Activated CD4-positive, alpha-beta T cell treated with anti-CD3 and anti-CD28 coated beads for 24 hours (primary cell): ENCODE measurements at places on chromosomes 2 and 18.

GRCh38 chr2:240593703-240594451 lies 7.3 kb downstream of the CAPN10 start:
- DNase-seq = no peak

DNA sequence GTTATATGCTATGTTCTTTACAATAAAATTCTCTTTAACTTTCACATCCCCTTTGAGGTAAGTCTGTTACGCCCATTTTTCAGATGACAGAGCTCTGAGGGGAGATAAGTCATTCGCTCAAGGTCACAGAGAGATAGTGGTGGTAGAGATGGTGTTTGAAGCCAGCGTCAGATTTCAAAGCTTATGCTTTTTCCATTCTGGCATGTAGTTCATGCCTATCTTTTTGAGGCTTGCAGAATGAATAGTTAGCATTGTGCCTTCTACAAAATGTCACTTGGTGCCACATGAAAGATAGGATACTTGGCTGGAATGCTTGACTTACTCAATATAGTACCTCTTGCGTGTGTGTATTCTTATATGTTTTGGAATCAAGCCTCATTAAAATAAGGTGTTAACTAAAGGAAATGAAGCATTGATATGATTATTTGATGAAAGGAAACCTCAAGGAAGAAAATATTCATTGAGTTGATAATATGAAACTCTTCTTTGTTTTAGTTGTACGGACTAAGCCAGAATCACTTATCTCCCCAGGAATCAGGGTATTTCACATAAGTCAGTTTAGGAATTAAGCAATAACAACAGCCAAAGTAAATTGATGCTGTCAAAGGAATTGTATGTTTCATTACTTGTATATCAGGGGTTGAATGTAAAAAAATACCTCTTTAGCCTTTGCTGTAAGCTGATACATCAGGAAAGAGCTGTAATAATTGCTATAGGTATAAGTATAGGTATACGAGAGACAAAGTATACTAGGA lies 15.5 kb downstream of the SPATS2L start:
- DNase-seq = no peak

- no peak for DNase-seq
Measured at GRCh38 chr18:11666176-11666575, 22.9 kb upstream of the GNAL start.

- no peak for DNase-seq
Measured at GRCh38 chr2:206978746-206979145, 39.4 kb downstream of the CPO start.

GRCh38 chr18:3172097-3172496 lies 47.7 kb downstream of the MYOM1 start:
- DNase-seq = no peak

DNA sequence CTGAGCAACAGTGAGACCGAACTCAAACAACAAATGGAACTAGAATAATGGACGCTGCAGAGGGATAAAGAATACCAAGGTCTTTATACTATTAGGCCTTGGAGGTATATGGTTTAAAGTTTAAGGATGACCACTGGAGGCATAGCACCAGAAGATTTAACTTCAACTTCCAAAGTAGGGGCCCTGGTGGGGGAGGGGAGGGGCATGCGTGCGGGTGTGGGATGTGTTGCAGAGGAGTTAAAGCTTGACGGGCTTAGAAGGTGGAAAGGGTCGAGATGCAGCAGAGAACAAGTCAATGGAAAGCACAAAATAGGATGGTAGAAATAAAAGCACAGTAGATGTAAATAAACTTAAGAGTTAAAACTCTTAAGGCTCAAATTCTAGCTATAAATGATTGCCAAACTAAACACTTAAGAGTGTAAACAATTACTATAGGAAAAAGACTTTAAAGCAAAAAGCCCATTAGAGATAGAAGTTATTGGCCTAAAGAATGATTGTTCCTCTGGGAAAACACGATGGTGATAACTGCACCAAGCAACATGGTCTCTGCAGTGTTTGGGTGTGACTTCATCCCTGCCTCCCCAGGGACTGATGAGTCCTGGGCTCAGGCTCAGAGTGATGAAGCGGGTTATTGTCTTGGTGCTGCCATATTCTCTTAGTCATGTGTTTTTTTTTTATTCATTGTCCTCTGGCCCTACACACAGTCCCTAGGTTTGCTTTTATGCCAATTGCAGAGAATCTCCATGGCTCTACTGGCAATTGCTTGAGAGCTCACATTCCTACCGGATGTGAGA lies 13.0 kb downstream of the RRM2 start:
- no peak for DNase-seq

GRCh38 chr2:155866477-155866876 lies 466.0 kb downstream of the NR4A2 start:
- DNase-seq = no peak

- DNase-seq = no peak
Measured at GRCh38 chr2:217465100-217465499, 537.7 kb downstream of the TNS1 start.

- DNase-seq = no peak
Measured at GRCh38 chr2:97706708-97707345, 6.5 kb upstream of the ZAP70 start.

DNA sequence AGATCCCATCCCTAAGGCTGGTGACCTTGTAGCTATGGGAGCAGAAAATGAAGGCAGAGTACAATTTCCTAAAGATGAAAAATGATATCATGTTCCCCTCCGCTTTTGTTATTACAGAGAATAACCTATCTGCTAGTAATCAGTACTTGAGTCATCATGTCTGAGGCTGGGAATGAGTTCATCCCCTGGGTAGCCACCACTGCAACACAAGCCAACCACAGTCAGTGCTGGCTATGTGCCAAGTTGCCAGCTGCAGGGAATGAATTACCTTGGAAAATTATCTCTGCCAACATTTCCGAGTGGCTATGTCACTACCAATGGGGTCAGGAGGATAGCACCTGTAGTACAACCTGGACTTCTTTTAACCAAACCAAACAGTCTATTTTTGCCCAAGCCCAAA lies 1094.7 kb upstream of the DDX18 start:
- DNase-seq = no peak

- no peak for DNase-seq
Measured at GRCh38 chr2:234751275-234751973, 200.4 kb upstream of the SH3BP4 start.

- no peak for DNase-seq
Measured at GRCh38 chr2:31430439-31431165, 16.1 kb upstream of the XDH start.

DNA sequence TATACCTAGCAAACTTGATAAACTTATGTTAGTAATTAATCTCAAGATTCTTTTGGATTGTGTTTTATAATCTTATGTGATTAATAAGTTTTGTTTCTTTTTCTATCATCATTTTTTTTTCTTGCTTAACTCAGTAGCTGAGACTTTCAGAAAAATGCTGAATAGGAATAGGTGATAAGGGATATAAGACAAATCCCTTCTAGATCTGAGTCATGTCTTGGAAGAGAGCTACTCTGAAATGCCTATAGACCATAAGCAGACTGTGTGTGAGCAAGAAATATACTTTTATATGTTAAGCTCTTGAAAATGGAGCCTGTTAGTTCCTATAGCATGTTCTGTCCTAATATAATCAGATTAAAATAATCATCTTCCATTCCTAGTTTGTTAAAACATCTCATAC lies 29.6 kb downstream of the CYBRD1 start:
- DNase-seq = no peak

GRCh38 chr18:75799449-75800330 lies 372.2 kb upstream of the SMIM21 start:
- DNase-seq = no peak

GRCh38 chr2:109703798-109704197 lies 89.6 kb downstream of the SOWAHC start:
- DNase-seq = no peak

DNA sequence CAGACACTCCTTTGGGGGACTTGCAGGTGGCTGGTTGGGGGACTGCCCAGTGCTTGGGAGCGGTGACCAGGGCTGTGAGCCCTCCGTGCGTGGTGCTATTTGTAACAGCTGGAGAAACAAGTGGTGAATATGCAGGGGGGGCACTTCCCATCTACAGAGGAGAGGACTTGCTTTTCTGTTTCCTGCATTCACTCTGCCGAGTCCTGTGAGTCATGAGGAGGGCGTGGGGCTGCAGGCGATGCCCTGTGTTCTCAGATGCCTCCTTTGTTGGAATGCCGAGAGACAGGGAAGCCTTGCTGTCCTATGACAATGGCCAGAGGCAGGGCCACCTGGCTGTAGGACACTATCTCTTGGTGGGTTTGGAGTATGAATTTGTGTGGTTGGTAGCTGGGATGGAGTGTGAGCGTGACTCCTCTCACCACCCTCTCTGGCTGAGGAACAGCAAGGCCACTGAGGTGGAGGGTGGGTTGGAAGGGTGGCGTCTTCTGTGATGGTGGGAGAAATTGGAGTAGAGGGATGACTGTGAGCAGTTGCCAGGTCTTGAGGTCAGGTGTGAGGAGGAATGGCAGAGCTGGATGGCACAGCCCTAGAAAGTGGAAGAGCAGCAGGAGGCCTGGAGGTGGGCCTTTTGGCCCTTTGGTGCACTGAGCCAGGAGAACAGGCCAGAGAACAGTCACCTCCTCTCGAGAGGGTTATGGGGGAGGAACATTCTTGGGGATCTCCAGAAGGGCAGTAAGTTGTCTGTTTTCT lies 24.3 kb downstream of the FHOD3 start:
- no peak for DNase-seq

GRCh38 chr2:74858281-74858680 lies 24.4 kb downstream of the HK2 start:
- DNase-seq = no peak

DNA sequence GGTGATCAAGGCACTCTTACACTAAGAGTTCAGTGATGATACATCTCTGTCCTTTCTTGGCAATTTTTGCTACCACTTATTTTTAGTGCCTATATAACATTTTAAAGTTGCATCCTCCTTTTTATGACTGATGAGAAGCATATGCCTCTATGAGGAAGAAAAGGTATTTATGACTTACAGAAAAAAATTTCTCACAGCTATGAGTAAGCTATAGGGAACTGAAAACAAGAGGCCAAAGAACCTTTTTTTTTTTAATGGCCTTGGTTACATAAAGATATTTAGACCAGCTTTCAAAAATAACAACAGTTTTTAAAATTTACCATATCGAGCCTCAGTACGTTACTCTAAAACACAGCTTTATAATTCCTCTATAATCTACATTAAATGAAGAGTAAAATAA lies 21.3 kb downstream of the MBD5 start:
- DNase-seq = no peak
